ENCODE measurements at places on chromosomes 2 and 18. TPM values are rescaled to one million over a fixed set of nuclear protein-coding genes. Genes with fewer than 3 reads are reported as not detected.

The COL4A3 gene
- polyA plus RNA-seq, result not detected

The RND3 gene
- polyA plus RNA-seq, result 28.6 TPM

The CCDC85A gene
- 0.01 TPM for polyA plus RNA-seq

The PLGLB2 gene
- 0.05 TPM for polyA plus RNA-seq

GRCh38 chr18:62717169-62717924 is 2.0 kb downstream of the PHLPP1 start:
- peak; percentile 89 for DNase-seq

DNA sequence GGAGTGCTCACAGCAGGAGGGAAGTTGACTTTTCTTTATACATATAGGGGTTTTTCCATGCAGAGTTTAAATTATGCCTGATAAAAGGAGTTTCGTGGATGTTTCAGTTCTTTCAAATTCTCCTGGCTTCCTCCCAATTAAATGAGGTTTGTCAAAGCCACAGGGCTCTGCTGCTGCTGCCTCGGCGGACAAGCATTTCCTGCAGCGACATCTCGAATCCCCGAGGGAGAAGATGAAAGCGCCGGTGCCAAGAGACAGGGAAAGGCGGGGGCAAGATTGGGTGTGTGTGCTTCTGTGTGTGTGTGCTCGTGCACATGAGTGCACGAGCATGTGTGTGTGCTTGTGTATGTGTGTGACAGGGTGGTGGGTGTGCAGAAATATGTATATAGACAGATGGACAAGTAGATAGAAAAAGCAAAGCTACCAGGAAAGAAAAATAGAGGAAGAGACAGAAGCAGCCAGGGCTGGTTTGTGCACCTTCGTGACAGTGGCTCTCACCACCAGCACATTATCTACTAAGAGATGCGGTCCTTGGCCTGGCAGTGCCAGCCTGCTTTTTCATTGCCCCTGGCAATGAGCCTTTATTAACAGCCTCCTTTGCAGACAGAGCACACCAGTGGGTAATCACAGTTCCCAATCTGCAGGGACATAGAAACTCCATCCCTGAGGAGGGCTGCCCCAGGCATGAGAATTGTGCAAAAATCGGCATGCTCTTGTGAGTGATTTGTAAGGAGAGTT is 76.2 kb downstream of the CDK15 start:
- DNase-seq, result peak; percentile 27

DNA sequence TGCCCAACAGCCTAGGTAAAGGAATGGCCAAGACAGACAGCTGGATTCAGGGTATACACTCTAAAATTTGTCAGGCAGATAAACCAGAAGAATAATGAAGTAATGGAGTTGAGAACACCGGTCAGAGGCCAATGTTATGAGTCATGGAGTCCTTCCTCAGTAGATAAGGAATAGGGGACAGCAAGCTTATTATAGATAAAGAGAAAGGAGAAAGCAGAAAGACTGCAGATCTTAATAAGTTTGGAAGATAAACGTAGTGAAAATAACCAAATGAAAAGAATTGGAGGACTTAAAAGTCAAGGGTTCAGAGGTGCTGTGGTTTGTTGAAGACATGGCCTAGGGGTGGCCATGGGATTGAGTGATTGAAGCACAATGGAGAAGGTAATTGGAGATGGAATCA is 63.5 kb upstream of the NFE2L2 start:
- no peak for DNase-seq

DNA sequence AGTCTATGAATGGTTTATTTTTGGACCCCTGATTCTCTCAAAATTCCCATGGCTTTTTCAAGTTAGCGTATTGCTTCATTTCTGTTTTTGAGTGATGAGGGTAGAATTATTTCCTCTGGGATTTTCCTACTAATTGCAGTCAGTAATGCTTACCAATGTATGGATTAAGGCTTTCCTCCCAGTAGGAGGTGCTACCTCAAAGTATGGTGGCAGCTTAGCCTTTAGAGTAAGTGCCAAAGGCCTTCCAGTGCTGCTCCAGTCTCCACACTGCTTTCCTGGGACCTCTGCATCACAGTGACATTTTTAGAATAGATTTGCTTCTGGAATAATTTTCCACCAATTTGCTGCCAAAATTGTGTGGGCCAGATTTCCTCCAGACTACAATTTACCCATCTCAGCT is 16.2 kb upstream of the SSB start:
- DNase-seq, result no peak

DNA sequence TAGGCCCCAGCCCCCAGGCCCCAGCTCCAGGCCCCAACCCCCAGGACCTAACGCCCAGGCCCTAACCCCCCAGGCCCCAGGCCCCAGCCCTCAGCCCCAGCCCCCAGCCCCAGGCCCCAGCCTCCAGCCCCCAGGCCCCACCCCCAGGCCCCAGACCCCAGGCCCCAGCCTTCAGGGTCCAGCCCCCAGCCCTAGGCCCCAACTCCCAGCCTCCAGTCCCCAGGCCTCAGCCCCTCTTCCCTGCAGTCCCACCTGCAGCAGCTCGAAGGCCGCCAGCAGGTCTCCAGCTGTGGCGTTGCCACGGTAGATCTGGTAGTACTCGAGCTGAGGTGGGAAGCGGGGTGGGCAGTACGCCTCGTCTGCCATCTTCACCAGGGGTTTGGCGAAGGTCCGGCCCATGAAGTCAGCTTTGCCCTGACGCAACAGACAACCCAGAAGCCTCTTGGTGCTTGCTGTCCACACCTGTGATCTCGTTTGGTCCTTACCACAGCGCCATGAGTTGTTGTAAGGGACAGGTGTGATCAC is 3.6 kb downstream of the OTOF start:
- DNase-seq, result no peak

DNA sequence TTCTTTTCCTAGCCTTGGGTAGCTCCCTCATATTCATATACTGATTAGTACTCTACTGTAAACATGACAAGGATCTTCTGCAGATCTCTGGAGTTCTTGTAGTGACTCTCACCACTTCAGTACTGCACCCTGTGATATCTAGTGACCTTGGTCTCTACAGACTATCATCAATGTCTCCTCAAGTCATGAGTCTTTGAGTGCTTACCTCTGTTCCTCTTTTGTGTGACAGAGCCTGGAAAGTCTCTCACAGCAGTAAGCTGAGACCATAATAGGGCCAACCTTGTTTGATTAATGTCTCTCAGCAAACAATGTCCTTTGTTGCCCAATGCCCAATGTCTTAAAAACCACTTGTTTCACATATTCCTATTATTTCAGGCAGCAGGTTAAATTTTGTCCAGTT is 34.2 kb upstream of the BAZ2B start:
- no peak for DNase-seq

DNA sequence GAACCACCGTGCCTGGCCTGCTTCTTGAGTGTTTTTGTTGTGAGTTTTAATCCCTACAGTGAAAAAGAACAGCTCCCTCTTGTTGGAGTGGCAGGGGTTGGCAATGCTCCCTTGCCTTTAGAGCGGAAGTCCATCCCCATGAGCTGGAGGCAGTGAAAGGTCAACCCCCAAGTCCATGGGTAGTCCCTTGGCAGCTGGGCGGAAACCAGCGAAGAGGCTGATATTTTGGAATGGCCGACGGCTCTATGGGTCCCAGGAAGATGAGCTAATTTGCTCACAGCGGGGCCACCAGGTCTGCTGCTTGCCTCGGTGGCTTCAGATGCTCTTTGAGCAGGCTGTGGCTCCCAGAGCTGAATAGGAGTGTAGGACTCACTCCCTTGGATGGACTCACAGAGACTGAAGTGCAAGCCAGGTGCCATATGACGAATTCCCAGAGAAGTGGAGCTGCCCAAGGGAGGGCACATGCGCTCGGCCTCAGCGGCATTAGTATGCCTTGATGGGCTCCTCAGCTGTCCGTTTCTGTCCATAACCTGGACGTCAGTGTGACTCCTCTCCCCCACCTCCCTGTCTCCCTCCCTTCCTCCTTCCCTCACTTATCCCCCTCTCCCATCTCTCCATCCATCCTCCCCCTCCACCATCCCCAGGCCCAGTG is 25.4 kb upstream of the RHOB start:
- no peak for DNase-seq

GRCh38 chr2:75342504-75343175 is 143.3 kb upstream of the TACR1 start:
- no peak for DNase-seq

Data from mammary epithelial cell (primary cell).